ENCODE measurements at places on chromosomes 16 and 17.

GRCh38 chr16:66720766-66721165 is 24.2 kb upstream of the CMTM4 start:
- no peak for DNase-seq

GRCh38 chr16:57893217-57893558 is 77.7 kb downstream of the CNGB1 start:
- no peak for DNase-seq

DNA sequence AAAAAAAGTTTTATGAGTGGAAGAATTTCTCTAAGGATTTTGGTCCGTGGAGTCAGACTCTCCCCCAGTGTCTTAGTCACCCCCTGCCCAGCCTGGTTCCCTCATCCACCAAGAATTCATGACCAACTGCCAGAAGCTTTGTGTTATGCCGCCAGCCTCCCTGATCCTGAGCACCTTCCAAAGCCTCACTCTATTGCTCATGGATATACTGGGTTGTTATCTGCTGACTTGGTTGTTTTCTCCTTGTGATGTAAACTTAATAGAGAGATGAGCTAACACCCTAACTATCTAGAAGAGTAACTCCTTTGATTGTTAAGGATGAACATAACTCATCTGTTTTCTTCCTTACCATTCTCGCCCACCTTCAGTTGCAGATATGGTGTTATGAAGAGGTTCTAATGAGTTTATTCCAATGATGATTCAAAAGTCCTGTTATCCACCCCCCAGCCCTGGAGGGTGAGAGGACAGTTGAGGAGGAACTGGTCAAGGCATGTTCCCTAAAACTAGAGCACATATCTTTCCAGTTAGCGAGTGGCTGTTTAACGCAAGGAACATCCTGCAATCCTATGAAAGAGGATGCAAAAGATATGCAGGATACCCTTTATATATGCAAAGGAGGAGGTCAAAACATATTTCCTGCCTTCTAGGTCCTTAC is 1.5 kb upstream of the PSMD3 start:
- DNase-seq: no peak

GRCh38 chr17:79623786-79624717 is 13.2 kb upstream of the RBFOX3 start:
- DNase-seq: no peak

GRCh38 chr17:7348478-7349242 is 3.3 kb upstream of the KCTD11 start:
- DNase-seq: no peak

DNA sequence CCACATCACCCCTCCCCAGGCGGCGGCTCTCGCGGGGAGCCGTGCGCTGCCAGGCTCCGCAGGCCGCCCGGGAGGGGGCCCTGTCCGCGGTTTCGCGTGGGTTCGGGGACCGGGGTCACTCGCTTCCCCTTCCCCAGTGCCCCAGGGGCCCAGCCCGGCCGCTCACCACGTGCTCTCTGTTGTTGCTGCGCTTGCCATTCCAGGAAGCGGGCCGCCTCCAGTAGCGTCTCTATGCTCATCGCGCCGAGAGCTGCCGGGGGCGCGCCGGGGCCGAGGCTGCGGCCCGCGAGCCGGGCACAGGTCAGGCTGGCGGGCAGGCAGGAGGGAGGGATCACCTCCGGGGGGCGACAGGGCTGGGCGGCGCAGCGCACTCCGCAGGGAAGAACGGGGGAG is 390 bp downstream of the MNT start:
- peak; percentile 24 for DNase-seq

DNA sequence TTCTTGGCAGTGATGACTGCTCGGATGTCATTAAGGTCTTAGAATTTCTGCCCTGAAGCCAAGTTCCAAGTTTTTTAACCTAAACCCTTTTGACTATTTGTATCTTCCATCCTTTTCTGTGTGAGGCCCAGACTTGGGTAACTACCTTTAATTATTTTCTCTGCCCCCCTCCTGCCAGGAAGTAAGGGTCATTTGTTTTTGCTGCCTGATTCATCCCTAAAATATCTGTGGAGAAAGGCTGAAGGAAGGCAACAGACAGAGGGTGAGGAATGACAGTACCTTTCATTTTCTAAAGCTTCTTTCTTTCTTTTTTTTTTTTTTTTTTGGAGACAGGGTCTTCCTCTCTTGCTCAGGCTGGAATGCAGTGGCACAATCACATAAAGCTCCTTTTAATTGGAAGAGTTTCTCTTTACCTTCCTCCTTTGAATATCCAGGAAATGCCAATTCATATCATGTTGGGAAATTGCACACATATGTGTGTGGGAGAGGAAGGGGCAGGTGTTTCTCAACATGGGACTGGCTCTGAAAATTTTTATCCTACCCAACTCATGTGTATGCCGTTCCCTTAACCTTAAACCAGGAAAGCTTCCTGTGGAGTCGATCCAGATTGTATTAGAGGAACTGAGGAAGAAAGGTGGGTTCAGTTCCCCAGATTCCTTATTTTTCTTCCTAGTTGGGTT is 957 bp downstream of the VPS25 start:
- DNase-seq: no peak

- DNase-seq: no peak
Measured at GRCh38 chr17:29007456-29007855, 1.6 kb upstream of the SEZ6 start.

- DNase-seq: no peak
Measured at GRCh38 chr17:61997664-61998063, 67.4 kb downstream of the MED13 start.

DNA sequence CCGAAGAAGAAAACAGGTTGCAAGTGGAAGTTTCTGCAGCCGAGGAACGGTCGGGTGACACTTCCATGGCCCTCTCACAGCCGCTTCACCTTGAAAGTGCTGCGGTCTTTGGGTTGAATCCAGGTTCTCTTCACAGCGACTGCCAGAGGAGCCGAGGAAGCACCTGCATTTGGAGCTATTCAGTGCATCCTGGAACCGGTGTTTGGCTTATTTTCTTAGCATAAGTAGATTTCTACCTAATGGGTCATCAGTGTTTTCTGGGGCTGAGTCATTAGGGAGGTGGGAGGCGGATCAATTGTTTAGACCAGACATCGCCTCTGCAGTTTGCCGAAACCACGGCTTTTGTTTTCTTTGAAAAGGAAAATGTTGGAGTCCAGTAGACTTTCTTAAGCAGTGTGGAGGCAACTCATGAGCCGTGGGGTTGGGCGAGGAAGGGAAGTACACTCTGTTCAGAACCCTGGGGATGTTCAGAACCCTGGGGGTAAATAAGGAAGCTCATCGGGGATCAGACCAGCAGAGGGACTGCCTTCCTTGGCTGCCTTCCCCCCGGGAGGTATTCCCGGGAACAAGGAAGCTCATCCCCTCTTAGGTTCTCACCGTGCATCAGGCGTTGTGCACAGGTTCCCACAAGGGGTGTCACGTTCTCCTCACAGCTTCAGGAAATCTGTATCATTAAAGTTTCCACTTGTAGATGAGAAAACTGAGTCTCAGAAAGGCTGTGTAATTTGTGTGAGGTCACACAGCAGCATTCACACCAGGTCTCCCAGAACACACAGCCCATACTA is 361.5 kb downstream of the SNX29 start:
- DNase-seq: no peak

DNA sequence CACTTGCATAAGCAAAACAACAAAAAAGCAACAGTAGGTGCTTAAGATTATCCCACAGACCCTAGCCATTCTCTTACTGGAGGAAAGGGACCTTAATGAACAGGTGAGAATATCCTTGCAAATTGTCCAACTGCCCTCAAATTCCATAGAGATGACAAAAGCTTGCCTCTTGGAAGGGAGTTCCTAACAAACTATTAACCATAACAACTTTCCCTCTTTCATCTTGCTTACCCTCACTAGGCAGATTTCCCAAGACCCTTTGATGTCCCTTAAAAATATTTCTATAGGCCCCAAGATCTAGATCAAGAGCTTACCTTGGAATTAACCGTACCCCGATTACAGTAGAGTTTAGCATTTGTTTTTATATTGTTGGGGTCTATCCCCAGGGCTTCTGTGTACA is 21.8 kb downstream of the CNP start:
- no peak for DNase-seq

GRCh38 chr17:59848778-59849177 is 44.0 kb downstream of the TUBD1 start:
- no peak for DNase-seq

GRCh38 chr16:7090628-7091115 is 242.0 kb upstream of the RBFOX1 start:
- DNase-seq: no peak

- no peak for DNase-seq
Measured at GRCh38 chr17:54867634-54868033, 33.0 kb upstream of the TOM1L1 start.

DNA sequence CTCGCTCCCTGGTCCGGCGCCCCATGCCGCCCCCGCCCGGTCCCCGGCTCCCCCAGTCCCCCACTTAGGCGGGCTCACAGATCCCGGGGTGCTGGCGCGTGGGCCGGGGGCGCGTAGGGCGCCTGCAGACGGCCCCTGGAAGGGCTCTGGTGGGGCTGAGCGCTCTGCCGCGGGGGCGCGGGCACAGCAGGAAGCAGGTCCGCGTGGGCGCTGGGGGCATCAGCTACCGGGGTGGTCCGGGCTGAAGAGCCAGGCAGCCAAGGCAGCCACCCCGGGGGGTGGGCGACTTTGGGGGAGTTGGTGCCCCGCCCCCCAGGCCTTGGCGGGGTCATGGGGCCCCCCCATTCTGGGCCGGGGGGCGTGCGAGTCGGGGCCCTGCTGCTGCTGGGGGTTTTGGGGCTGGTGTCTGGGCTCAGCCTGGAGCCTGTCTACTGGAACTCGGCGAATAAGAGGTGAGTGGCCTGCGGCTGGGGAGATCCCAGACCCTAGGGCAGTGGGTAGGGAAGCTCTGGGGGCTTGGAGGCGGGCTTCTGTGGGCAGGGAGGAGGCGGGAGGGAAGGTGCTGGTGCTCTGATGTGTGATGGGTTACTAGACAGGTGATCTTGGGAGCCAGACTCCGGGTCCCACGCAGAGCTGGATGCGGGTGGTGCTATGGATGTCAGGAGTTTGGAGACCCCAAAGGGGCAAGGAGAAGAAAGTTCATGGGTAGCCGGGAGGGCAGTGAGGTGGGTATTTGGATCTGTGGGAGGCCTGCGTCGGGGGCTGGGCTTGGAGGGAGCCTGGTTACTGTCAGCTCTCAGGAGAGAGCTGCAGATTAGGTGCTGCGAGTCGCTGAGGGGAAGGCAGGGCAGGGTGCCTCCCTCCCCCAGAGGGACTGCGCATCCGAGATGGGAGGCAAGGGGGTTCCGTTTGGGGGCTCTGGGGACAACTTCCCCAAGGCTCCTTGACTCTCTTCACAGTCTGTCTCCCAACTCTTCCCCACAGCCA is 560 bp downstream of the EFNB3 start:
- no peak for DNase-seq

- no peak for DNase-seq
Measured at GRCh38 chr17:27403480-27404005, 52.7 kb upstream of the KSR1 start.

DNA sequence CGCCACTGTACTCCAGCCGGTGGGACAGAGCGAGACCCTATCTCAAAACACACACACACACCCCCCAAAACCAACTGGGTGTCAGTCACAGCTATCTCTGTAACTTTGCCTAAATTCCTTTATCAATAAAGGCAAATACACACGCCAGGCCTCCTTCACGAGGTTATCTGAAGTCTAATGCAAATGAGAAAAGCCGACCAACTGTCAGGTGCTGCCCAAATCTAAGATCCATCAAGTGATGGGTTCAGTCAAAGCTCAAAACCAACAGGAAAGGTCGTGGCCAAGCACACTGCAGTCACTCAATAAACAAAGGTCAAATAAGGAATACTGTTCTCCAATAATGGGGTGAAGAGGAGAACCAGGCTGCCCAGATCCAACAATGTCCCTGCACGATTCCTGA is 1.1 kb downstream of the ANKFY1 start:
- no peak for DNase-seq

GRCh38 chr17:83115832-83116231 is 36.4 kb downstream of the METRNL start:
- no peak for DNase-seq
